ENCODE measurements at places on chromosomes 5 and 9.

GRCh38 chr9:91485006-91485405, 61.4 kb upstream of the NFIL3 start:
- no peak for DNase-seq

- DNase-seq = no peak
Measured at GRCh38 chr9:122222791-122223190, 6.0 kb downstream of the LHX6 start.

GRCh38 chr9:131405428-131405827, 11.5 kb downstream of the PRRC2B start:
- DNase-seq = no peak

DNA sequence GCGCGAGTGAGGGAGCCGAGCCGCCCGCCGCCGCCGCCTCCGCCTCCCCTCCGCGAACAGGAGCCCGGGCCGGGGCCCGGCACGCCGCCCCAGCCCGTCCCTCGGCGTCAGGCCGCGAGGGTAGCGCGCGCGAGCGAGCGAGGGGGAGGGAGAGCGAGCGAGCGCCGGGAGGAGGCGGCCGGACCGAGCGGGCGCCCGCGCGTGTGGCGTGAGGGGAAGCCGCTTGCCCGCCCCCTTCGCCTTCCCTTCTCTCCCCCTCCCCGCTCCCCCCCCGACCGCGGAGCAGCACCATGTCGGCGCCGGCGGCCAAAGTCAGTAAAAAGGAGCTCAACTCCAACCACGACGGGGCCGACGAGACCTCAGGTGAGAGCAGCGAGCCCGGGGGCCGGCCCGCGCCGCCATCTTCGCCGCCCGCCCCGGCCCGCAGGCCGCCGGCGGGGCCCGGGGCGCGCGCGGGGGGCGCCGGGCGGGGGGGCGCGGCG, 312 bp downstream of the SET start:
- DNase-seq = no peak

- no peak for DNase-seq
Measured at GRCh38 chr9:11275158-11275695, 662.4 kb upstream of the PTPRD start.

- no peak for DNase-seq
Measured at GRCh38 chr9:22215521-22215920, 206.4 kb upstream of the CDKN2B start.

- DNase-seq = no peak
Measured at GRCh38 chr5:110790673-110791072, 51.9 kb downstream of the SLC25A46 start.

All from stimulated activated CD4-positive, alpha-beta T cell treated with anti-CD3 and anti-CD28 coated beads, TNF-alpha, amount 100 ng/mL, for 1 hour (primary cell).